AG04449 (cell line): ENCODE measurements at places on chromosomes 6 and 20.

DNA sequence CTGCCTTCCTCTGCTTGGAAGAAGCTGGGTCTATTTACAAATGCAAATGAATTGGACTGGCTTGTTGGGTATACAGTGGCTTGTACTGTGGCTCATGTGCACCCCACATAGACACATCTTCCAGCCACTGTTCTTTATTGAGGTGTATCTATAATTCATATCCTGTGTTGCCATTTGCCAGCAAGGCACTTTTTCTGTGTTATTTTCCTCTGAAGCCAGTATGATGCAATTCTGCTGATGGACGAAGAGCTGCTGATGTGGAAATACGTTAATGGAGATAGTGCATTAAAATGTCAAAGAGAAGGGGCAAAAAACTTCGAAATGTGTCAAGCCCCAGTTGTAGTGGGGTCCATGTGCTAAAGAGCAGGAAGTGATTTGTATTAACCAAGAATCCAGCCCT, 167.5 kb downstream of the TMEM242 start:
- no peak for DNase-seq

DNA sequence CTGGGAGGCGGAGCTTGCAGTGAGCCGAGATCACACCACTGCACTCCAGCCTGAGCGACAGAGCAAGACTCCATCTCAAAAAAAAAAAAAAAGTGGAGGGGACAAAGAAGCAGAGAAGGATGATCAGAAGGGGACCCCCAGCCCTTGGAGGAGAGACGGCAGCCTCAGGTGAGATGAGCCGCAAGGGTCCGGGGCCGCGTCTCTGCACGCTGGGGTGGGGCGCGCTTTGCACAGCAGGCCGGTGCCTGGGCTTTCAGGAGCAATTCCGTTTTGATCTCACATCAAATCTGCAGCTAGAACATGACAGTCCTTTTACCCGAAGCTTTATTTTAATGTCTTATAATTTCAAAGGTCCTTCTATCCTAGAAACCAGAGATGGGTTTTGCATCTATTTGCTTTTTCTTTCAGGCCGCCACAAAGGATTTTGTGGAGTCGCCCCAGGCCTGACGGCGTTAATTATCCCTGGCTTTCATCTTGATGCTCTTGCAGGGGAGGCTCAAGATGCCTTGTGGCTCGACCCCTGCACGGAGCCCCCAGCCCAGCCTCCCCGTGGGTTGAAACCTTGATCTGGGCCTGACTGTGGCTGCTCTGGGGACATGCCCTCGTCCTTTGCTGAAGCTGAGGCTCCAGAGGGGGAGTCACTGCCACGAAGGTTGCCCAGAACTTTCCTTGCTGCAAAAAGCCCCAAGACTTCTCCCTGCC, 17.3 kb downstream of the HRH3 start:
- no peak for DNase-seq

DNA sequence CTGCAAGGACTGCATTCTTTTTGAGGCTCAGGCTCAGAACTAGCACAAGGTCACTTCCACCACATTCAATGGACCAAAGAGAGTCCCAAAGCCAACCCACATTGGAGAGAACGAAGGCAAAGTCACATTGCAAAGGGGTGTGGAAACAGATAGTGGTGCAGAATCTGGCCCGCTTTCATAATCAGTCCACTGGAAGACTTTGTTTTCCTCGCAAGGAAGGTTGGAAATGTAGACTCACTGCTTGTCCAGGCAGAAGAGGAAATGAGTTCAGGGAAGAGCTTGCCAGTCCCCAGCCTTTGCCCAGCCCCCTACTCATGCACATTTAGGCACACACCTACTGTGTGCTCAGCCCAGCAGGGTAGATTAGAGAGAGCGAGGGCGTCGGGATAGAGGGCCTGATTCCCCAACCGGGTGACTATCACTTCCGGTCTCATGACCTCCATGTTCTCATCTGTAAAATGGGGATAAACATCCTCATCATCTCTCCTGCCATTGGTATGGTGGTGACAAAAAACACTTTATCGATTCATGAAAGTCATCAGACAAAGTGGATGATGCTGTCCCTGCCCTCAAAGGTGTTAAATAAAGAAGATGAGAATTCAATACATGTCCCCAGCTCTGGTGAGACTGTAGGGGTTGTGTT, 24.3 kb upstream of the CCN5 start:
- no peak for DNase-seq

GRCh38 chr6:108937170-108937569, 88.9 kb downstream of the ARMC2 start:
- no peak for DNase-seq

DNA sequence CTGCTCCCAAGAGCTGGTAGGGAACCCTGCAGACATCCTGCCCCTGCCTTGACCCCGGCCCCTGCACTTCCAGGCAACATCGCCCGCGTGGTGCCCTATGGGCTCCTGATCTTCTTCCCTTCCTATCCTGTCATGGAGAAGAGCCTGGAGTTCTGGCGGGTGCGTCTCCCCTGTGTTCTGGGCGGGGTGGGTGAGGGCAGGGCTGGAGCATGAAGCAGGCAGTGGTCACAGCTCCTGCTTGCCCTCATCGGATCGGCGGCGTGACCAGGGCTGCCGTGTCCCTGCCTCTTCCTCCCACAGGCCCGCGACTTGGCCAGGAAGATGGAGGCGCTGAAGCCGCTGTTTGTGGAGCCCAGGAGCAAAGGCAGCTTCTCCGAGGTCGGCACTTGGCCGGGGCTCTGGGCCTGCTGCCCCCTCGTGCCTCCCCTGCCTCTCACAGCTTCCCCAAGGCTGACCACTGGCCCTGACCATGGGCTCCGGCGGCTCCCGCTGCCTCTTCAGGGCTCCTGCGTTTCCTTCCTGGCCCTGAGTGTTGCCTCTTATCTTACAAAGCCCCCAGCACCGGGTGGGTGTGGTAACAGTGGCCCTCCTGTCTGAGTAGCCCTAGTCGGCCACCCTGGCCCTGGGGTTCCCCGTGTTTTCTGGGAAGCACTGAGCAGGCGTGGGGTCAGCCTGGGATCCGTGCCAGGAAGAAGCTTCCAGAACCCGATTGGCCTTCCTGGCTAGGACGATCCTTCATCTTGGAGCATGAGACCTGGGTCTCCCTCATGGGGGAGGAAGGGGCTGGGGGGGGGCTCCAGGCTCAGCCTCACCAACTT, 8.0 kb upstream of the TNFRSF6B start:
- no peak for DNase-seq

GRCh38 chr6:3446184-3446583, 10.7 kb downstream of the SLC22A23 start:
- DNase-seq: no peak

DNA sequence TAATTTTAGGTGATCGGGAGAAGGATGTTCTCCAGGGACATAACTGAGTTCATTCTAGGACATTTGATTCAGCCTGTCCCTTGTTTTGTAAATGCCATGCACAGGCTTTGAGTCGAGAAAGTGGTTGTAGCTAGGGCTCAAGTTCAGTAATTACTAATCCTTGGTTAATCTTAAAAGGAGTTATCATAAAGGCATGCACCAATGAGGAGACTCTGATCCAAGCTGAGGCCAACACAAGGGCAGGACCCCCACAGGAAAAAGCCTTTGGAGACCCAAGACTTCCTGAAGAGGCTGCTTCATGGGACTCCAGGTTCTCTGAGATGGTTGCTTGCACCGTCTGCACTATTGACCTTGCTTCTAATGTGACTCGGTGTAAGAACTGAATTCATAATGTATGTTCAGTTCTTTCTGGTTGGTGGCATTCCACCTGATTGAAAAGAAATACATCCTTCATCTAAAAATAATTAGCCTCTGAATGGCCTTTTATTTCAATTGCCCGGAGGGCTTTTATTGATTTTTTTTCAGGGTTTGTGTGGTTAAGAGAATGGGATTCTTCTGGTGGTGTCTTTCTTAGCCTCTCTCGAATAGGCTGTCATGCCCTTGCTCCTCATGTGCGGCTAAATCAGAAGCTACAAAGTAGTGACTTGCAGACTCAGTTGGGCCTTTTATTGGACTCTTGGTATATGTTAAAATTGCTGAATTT, 201.7 kb upstream of the PLCB4 start:
- no peak for DNase-seq

DNA sequence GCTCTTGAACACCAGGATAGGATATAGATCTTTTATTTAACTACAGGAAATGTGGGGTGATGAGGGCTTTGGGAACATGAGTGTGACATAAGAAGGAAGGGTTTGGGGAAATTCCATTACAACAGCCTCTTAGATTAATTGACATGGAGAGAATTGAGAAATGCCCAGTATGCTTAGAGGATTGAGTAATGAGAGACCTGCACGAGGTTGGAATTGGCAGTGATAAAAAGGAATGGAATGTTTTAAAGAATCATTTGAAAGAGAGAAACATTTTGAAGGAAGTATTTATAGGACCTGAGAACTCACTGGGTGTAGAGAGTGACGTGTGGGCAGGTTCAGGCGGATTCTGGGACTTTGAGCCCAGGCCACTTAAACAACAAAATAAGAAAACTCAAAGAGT, 227.0 kb downstream of the BMP2 start:
- DNase-seq: no peak

GRCh38 chr6:110530671-110531070, 54.3 kb upstream of the SLC22A16 start:
- DNase-seq: no peak

DNA sequence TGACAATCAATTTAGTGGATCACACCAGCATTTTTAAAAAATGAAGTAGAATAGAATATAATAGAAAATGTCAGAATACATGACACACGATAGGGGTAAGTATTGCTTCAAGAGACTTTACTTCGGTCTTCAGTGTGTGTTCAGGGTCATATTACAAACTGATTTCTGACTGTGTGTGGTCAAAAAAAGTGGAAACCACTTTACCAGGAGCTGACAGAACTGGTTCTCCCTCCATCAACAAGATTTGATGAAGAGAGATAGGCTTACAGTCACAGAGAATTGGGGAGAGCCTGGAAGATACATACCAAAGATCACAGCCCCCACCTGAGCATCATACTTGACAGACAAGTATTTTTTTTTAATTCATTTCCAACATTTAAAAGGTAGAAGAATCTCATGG, 21.7 kb downstream of the ARMC2 start:
- no peak for DNase-seq

DNA sequence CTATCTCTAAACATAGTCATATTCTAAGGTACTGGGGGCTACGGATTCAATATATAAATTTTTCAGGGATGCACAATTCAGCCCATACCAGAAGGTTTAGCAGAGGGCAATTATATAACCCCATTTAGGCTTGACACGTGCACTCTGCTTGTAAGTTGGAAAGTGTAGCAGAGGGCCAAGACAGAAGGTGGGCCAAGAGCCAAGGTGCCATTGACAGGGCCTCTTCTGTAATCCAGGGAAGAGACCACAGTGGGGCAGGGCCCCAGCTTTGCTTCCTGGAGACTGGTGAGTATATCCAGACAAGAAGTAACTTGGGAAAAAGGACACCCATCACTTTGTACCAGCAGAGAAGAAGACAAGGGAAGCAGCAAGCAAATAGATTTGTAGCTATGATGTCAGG, 672.4 kb upstream of the MARCKS start:
- DNase-seq: no peak

DNA sequence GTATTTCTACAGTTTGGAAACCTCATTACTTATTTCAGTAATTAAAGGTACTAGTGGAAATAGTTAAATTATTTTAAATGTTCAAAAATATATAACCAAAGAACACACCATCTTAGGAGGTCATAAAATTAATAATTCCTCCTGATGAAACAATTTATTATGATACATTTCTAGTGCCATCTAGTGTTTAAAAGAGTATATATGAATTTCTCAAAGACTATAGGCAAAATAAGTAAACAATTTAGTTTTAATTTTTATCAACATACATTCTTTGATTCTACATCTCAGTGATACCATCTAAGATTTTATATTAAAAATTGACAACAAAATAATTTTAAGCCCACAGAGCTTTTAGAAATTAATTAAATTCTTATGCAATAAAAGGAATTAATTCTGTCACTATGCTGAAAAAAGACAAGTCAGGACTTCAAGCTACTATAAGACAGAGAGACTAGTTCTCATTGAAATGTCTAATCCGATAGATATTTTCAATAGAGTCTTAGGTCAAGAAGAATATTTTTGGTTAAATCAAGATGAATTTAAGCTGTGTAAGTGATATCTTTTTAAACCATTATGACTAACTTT, 107.8 kb upstream of the RNF217 start:
- DNase-seq: no peak

DNA sequence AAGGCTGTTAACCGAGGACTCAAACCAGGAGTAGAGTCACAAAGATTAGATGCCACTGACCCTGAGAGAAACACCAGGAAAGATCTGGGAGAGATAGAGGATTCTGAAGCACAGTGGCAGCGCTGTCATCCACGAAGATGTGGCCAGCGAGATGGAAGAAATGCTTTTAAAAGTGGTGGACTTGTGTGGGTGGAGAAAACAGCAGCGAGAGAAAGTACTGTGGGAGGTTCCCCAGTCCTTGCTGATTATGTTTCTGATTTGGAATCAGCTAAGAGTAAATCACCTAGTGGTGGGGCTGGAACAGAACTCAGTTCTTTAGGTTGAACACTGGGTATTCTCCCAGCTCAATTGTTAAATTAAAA, 435 bp upstream of the ZNF322 start:
- DNase-seq: no peak

DNA sequence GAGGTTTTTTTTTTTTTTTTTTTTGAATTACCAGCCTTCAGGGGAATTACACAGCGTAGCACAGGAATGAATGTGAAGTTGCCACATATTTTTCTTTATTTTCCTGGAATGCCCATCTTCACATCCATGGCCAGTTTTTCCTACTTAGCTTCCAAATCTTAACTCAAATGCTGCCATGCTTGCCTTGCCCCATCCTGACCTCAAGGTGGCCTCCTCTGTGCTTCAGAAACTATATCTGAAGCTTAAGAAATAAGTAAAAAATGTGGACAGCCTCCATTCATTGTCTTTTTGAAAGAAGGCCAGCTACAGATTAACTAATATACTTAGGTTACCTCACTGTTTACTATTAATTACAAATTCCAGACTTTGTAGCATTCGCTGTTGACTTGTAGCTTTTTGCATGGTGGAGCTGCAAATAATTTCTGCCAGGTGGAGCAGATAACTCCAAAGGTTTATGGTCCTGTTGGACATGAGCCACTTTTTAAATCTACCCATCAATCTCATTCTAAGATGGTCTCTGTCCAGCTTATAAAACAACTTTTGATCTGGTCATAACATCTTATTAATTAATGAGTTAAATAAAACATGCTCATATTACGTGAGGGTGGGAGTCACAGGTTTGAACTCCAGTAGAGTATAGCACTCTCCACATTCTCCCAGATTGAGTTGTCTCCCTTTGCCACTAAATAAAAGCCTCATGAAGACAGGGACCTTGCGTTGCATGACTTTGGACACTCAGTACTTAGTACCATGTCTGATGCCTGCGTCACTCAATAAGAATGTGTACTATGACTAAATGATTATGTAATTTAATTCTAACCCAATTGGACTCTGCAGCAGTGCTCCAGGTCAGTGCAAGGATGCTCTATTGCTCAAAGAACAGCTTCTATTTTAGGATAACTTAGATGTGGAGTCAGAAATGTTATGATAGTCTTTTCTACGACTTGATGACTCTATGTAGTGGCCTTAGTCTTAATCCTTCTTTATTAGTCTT, 678.6 kb upstream of the CITED2 start:
- DNase-seq: no peak
